Stimulated activated CD4-positive, alpha-beta T cell treated with anti-CD3 and anti-CD28 coated beads, Interleukin-15, amount 100 ng/mL, for 48 hours (primary cell): ENCODE measurements at places on chromosomes 13 and 19.

DNA sequence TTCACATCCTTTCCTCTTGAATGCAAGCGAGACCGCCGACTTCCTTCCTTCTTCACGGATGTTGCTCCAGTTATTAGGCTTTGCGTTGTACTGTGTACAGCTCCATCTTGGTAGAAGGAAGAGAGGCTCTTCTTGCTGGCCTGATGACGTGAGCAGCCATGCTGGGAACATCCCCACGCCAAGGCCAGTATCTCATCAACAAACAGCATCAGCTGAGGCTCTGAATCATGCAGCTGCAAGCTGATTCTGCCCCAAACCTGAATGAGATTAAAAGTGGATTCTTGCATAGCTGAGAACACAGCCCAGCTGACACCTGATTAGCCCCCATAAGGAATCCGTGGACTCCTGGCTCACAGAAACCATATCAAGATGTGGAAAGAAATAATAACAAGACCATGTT lies 809.6 kb downstream of the EFNB2 start:
- DNase-seq: no peak

DNA sequence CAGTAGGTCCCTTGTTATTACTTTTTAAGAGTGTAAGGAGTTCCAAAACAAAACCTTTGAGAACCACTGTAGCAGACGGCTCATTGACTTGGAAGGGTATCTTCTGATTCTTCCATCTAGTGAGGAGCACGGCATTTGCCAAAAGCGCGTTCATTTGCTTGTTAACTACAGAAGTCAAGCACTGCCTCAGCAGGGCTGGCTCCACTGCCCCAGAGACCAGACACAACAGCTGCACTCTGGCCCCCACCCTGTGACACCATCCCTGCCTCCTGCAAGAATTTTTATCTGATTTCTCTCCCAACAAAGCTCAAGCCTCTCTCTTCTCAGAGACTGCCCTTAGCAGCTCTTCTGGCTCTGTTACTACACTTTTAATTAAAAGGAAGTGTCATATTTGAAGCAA lies 20.7 kb upstream of the XPO4 start:
- DNase-seq: no peak

DNA sequence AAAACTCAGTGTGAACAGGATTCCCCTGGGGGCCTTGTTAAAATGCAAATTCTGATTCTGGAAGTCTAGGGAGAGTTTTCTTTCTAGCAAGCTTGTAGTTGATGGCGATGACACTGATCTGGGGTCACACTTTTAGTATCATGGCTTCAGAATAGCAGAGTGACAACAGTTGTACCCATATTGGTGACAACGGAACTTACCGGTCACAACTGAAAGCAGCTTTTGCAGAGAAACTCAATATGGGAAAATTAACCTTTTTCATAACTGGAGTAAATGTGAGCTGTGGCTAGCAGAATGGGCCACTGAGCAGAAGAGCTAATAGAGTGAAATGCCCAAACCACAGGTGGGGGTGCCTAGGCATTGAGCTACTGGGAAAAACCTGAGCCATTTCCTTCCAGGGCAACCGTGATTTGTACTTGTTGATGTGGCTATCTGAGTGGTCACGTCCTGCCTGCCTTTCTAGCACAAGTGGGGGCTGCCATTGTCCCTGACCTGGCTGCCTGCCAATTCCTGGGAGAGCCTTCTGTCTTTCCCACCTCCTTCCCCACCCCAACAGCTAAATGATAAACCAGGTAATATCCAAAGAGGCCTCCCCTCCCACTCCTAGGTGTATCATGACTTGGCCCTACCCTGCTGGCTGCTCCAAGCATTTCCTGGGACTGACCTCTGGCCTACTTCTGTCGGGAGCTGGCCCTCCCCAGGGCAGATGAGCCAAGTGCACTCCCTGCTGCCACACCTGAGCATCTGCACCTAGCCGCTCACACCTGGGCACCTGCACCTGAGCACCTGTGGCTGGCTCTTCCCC lies 1.7 kb upstream of the SLC10A2 start:
- no peak for DNase-seq

DNA sequence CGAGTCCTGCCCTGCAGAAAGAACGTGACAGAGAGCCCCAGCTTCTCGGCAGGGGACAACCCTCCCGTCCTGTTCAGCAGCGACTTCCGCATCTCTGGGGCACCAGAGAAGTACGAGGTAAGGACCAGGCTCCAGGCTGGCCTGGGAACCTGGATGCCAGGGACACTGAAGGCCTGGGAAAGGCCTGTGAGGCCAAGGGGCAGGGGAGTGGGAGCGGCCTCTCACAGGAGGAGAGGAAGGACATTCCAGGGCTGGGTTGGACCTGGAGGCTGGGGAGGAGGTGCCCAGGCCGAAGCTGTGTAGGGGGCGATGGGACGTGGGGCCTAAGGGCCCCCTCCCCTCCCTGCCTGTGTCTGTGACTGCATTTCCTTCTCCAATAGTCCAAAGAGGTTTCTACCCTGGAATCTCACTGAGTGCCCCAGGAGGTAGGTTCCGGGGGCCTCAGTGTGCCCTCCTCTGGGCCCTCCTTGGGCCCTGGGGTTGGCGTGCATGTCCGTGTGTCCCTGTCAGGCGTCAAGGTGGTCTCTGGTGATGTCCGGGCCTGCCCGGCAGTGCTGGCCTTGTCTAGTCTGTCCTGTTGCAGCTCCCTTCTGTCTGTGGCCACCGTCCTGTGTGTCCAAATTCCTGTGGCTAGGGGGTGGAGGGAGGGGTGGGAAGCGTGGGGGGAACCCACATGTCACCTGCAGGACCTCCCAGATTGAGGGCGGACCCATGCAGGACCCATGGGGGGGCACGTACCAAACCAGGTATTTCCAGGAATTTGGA lies 16.9 kb upstream of the CD22 start:
- DNase-seq: no peak

DNA sequence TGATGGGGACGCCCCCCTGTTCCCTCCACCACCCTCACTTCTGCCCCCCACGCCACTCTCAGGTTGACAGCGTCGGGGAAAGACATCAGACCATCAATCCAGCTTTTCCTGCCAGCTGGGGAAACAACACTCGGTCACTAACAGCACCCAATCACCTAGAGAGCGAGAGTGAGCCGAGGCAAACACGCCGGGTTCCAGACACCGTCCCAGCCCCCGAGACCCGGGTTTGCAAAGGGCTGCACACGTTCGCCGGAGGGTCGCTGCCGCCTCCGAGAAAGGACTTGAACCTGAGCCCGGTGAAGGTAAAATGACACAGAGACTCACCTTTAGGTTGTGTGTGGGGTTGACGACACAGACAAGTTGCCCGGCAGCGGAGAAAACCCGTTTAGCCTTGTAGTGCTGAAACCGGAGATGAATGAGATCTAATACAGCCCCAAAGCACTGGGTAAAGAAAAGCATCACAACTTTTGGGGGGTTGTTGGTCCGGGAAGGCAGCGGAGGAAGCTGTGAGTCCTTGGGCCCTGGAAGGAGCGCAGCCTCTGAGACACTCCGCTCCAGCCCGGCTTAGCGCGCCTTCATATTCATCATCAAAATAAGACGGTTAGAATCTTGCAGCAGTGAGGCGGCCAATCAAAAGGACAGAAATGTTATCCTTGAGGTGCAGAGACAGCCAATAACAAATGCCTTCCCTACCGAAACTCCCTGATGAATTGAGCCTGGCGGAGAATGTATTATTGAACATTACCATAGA lies at the start of gene SIAH3:
SIAH3 (minus strand) TSS at position 583 of the 751 bp plus-strand sequence; CDS start at position 459, 124 bp downstream.
- no peak for DNase-seq

DNA sequence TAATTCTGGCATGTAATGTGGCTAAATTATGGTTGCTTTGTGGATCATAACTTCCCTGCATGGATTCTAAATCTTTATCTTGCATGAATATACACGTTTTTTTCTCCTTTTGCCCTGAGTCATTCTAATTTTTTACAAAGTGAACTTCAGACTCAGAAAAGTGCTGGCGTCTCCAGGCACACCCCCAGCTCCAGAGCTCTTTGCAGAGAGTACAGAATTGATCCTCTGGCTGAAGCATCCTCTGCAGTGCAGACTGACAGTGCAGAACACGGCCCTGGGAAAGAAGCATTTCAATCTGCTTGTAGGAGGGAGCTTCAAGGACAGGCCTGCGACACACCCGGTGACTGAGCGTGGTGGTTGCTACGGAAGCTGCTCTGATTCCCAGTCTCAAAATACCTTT lies 228.1 kb downstream of the FGF9 start:
- no peak for DNase-seq

DNA sequence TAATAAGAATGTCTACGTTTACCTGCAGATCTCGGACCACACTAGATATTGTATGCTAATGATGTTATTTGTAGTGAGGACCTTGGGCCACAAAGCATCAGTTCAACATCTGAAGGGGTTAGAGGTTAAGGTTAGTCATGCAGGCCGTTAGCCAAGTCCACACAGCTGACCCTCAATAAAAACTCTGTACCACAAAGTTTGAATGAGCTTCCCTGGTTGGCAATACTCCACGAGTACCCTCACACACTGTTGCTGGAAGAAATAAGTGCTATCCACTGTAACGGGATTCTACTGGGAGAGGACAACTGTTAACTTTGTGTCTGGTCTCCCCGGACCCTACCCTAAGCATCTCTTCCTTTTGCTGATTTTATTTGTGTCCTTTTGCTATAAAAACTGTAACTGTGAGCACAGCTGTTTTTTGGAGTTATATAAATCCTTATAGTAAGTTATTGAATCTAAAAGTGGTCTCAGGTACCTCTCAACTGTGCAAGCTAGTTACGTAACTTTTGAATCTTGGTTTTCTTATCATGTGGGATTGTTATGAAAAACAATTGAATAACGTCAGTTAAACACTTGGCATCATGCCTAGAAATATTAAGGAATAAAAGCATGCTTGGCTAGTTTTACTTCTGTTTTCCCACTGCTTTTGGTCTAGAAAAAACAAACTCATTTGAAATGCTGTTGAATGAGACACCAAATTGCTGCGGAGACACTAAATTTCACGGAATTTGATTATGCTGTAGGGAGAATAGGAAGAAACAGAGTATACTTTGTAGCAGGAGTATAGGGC lies 181.5 kb downstream of the DNAJC3 start:
- DNase-seq: no peak

GRCh38 chr19:49515767-49516166 lies 3.3 kb downstream of the FCGRT start:
- DNase-seq: no peak

DNA sequence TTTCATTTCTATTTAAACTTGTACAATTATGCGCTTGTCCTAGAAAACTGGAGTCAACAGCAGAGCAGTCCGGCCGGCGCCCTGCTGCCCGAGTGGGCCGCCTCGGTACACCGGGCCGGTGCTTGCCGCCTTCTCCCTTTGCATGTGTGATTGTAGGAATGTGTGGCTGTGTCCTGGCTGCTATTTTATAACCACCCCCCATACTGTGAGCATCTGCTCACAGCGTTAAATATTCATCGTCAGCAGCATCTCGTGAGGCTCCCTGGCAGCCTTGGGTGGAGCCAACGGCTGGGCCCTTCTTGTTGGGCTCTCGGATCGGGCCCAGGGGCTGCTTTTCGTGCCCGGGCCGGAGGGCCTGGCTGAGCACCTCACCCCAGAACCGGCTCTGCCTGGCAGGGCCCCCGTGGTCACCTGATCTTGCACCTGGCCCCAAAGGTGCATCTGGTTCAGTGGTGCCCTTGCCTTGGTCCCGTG lies 10.6 kb downstream of the PIAS4 start:
- DNase-seq: no peak

DNA sequence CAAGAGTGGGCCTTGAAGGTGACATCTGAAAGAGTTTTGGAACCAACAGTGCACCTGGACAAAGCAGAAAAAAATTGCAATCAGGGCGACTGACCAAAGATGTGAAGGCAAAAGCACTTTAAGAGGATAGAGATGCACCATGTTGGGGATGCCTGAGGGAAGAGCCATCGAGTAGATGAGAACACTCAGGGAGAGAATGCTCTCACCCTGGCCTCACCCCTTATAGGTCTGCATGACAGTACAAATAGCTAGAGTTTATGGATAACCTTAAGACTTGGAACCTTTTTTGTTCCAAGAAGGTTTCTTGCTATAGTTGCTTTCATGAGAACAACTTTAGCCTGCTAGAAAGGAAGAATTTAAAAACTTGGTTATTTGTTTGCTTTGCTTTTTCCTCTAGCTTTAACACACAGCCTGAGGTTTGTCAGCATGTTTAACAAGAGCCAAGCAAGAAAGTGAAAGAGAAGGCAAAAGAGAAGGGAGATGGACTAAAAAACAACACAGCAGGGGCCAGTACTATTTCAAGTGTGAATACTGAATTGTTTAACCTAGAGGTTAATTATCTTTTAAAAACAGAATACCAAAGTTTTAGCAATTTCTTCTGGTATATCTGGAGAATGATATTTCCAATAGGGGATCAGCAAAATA lies 418.9 kb downstream of the DIAPH3 start:
- no peak for DNase-seq

- peak; percentile 57 for DNase-seq
Observed at GRCh38 chr19:35044317-35045117, 3.0 kb downstream of the HPN start.

GRCh38 chr19:45294291-45295029 lies 28.2 kb downstream of the CKM start:
- DNase-seq: no peak

DNA sequence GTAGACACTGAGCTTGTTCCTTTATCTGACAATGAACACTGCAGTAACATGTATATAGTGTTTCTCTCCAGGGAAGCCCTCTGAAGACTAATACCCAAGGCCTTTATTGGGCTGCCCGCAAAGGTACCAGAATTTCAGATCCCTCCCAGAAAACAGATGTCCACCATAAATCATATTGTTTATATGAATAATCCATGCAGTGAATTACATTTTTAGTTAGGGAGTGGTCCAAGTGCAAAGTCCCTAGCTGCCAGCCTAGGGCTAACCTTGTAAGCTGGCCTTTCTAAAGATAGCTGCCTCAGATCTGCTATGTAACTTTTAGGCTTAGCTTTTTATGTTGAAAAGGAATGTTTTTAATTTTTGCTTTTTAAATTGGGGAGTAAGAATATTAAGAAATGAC lies 44.7 kb downstream of the TDRD3 start:
- DNase-seq: no peak

GRCh38 chr13:75788481-75788981 lies 152.4 kb downstream of the LMO7 start:
- no peak for DNase-seq

GRCh38 chr19:9427941-9428340 lies 7.4 kb downstream of the ZNF266 start:
- DNase-seq: no peak

DNA sequence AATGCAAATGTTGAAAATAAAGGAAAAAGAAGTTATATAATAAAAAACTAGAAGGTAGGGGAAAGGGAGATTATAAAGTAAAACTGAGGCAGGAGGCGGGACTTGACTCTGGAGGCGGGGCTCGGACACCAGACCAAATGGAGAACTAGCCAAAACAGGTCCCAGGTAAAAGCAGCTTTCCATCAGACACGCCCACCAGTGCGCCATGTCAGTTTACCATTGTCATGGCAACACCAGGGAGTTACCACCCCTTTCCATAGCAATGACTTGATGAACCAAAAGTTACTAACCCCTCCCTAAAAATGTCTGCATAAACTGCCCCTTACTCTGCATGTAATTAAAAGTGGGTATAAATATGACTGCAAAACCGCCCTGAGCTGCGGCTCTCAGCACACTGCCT lies 70.9 kb downstream of the PEPD start:
- DNase-seq: no peak

DNA sequence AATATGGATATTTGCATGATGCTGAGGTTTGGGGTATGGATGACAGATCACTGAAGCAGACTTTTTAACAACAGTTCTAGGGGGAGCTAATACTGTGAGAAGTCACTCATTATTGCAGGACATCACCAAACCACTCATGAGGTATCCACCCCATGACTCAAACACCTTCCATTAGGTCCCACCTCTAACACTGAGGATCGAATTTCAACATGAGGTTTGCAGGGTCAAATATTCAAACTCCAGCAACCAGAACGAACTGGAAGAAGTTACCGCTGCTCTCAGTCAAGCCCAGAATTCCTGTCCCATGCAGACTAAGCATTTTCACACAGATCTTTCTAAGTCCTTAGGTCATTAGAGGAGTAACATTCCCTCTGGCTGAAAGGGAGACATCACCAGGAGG lies 758.9 kb downstream of the UQCRFS1 start:
- DNase-seq: no peak
